Activated CD4-positive, CD25-positive, alpha-beta regulatory T cell treated with anti-CD3 and anti-CD28 coated beads, Interleukin-2, amount 50 U/mL, for 72 hours (primary cell): ENCODE measurements at places on chromosomes 2 and 18.
A peak's percentile ranks its signal among the peaks of the same experiment; 100 is the strongest.

DNA sequence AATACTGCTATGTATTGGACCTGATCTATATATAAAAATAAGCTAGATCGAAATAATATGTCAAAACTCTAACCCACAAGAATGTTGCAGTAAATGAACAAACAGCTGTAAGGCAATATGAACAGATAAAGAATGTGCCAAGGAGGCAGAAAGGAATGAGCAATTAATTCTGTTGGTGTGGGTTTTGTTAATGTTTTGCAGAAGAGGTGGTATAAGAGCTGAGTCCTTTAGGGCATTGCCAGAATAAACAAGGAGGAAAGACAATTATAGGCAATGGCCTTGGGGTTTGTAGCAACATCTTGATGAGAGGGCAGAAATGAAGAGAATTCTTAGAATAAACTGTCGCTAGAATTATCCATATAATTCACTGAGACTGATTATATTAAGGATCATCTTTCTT lies 240.9 kb upstream of the GULP1 start:
- DNase-seq, result no peak

GRCh38 chr2:5692561-5693286 lies 540 bp downstream of the SOX11 start:
- no peak for DNase-seq

- DNase-seq, result no peak
Measured at GRCh38 chr18:37489011-37489410, 76.6 kb downstream of the CELF4 start.

GRCh38 chr18:44425161-44425560 lies 255.5 kb upstream of the SETBP1 start:
- DNase-seq, result no peak

DNA sequence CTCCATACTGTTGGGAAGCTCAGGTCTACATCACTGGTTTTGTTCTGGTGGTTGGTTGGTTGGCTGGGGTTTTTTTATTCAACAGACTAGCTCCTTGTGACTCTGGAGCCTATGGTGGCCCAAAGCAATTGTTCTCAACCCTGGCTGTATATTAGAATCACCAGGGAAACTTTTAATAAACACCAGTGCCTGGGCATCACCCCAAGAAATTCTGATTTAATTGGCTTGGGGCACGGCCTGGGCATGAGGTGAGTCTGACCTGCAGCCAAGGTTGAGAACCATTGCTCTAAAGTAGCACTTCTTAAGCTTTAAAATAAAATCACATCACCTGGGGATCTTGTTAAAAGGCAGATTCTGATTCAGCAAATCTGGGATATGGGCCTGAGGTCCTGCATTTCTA lies 184.1 kb downstream of the C1D start:
- DNase-seq, result no peak

DNA sequence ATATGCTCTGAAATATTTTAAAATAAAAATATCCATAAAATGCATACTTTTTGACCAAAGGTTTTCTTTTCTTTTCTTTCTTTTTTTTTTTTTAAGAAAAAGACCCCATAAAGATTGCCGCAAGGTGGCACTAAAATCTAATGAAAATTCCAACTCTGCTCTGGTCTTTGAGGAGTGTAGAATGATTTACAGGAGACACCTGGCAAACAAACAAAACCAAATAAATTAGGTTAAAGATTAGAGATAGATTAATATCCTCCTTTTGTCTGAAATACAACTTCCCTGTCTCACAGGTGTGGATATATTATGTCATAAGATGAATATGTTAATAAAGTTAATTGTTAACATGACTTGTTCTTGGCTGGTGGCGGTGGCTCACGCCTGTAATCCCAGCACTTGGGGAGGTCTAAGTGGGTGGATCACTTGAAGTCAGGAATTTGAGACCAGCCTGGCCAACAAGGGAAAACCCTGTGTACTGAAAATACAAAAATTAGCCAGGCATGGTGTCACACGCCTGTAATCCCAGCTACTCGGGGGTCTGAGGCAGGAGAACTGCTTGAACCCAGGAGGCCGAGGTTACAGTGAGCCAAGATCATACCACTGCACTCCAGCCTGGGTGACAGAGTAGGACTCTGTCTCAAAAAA lies 3.5 kb upstream of the RHOB start:
- DNase-seq, result peak; percentile 18

DNA sequence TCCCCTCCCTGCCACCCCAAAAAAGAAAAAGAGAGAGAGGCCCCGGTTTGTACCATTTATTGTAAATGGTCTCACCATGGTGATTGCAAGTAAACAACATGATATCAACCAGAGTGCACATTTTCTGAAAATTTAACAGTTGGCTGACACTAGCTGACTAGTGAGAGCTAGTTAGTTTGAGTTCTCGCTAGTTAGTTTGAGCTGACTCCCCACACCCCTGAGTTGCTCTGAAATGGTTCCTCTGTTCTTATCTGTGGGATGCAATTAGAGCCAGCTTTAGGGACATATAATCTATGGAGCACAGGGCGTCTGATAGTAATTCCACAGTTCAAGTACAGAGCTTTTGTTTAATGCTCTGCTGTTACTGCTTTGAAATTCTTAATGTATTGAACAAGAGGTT lies 13.1 kb downstream of the CASP10 start:
- no peak for DNase-seq

GRCh38 chr2:157627594-157628476 lies 829 bp downstream of the ACVR1C start:
- DNase-seq, result peak; percentile 50

GRCh38 chr2:239431536-239431935 lies 30.7 kb upstream of the HDAC4 start:
- DNase-seq, result no peak

- no peak for DNase-seq
Measured at GRCh38 chr2:162422894-162423293, 79.0 kb downstream of the GCA start.

GRCh38 chr2:156565066-156565710 lies 129.0 kb downstream of the GPD2 start:
- DNase-seq, result no peak

DNA sequence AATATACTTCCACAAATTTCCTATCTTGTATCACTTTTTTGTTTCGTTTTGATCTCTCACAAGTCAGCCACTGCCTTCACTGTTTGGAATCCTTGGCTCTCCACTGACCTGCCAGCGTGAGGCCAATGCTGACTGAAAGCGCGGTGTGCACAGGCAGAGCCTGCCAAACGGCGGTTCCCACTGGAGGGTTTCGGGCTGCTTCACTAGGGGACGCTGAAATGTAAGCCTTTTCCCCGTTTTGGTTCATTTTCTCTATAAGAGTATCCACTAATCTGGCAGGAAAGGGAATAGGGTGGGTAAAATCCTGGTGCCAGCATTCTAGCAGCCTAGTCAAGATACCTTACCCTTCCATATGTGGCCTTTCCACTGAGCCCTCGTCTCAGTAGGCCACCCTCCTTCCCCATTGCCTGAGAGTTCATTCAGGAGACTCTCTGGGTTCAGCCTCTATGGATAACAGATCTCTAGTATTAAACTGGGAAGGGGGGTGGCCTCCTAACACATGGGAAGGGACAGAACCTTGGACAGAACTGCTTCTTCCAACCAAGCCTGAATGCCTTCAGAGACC lies 91.5 kb downstream of the DYM start:
- DNase-seq, result no peak

- DNase-seq, result no peak
Measured at GRCh38 chr2:106956879-106957278, 70.9 kb upstream of the ST6GAL2 start.

GRCh38 chr2:107174171-107174570 lies 288.2 kb upstream of the ST6GAL2 start:
- DNase-seq, result no peak

GRCh38 chr18:54268751-54269150 lies 566 bp upstream of the POLI start:
- DNase-seq, result no peak

GRCh38 chr2:82740527-82740926 lies 1718.6 kb downstream of the SUCLG1 start:
- no peak for DNase-seq

DNA sequence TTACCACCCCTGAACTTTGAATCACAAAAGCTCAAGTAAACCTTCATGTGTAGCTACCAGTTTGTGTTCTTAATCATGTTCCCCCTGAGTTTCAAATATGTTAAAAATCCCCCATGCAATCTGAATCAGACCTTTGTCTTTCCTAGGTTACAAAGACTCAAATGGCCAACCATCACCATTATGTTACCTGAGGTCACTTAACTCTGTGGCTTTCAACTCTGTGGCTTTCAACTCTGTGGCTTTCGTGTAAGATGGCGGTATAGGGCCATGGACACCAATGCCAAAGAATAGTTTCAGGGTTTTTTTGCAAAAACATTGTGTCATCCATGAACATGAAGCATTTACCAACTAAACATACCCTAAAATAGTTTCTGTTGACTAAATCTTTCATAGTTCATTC lies 6.7 kb downstream of the ERMN start:
- no peak for DNase-seq

GRCh38 chr2:6832596-6833299 lies 33.0 kb downstream of the CMPK2 start:
- no peak for DNase-seq

DNA sequence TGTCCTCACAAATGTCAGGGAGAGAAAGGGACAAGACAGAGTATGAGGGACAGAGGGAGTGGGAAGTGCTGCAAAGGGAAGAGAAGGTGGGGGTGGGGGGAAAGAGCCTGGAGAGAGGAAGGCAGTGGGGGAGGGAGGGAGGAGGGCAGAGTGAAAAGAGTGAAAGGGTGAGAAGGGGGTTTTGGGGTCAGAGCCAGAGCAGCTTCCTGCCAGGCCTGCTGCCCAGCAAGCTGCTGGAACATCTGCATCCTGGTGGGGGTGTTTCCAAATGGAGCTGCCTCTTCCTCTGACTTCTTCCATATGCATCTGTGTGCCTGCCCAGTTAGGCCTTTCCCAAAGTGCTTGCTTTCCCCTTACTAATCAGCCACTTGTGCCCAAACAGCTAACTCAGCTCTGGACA lies 94.3 kb upstream of the CELF4 start:
- no peak for DNase-seq

DNA sequence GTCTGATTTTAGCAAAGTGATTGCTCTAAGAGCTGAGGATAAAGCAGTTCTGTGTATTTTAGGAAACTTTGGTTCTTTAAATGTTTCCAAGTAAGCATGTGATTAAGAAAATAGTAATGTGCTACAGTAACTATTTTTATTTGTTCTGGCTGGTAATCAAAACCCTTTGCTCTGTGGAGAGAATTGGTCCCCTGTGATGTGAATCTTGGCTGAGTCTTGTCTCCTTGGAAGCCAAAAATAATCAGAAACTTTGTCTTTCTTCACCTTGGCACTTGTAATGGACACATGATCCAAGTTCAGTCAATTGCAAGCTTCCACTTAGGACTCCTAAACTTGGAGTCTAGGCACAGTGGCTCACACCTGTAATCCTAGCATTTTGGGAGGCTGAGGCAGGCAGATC lies 422.7 kb upstream of the CDH20 start:
- no peak for DNase-seq

- DNase-seq, result no peak
Measured at GRCh38 chr18:43961722-43962121, 684.4 kb upstream of the SYT4 start.

GRCh38 chr2:217107480-217107879 lies 247.6 kb upstream of the TNP1 start:
- no peak for DNase-seq

DNA sequence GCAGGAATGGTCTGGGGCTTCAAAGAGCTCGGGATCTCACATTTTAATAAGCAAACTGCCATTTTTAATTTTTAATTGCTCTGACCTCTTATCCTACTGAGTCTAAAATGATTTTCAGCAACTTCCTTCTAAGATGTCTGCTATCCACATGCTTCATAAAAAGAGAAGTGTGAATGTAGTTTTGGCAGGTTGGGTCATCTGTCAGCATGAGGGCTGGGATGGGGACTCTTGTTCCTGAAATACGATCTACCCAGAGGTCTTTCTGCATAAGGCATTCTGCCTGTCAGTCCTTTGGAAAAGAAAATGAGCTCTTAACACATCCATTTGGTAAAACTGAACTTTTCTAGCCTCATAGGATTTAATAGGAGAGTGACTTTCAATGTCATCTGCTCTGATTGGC lies 252.8 kb upstream of the APCDD1 start:
- no peak for DNase-seq

GRCh38 chr2:178385595-178386148 lies 65.3 kb downstream of the PRKRA start:
- DNase-seq, result no peak

GRCh38 chr18:46920653-46921052 lies 3.3 kb downstream of the KATNAL2 start:
- DNase-seq, result no peak

- no peak for DNase-seq
Measured at GRCh38 chr2:72953976-72954375, 36.7 kb downstream of the EMX1 start.

GRCh38 chr18:46261799-46262198 lies 157.6 kb downstream of the HAUS1 start:
- DNase-seq, result no peak

GRCh38 chr2:160568856-160569255 lies 75.2 kb upstream of the RBMS1 start:
- DNase-seq, result no peak

DNA sequence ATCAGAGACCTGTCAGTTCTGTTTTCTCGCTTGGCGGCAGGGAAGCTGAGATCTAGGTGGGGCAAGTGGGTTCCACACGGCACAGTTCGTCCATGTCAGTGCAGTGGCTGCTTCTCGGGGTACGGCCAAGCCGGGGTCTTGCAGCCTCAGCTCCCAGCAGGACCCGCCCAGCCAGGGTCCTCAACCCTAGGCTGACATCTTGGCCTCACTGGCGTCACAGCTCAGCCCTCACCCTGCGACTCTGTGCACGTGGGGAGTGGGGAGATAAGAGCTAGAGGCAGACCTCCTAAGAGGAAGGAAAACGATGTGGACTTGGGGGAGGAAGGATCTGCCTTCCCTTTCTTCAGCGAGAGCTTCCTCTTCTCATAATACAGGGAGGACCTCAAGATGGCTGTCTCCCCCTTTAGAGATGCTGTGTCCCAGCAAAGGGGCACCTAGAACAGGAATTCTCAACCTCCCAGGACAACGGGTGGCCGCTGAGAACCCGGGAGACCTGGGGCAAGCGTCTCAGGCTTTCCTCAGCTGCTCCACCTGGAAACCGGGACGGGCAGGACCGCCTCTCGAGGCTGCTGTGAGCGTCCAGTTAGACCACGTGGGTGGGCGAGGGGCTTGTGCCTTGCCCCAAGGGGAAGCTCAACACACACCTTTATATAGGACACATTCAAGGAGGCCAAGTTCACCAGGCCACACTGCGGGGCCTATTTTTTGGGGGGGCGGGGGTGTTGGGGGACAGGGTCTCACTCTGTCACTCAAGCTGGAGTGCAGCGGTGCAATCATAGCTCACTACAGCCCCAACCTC lies 23.5 kb upstream of the KLF11 start:
- no peak for DNase-seq

DNA sequence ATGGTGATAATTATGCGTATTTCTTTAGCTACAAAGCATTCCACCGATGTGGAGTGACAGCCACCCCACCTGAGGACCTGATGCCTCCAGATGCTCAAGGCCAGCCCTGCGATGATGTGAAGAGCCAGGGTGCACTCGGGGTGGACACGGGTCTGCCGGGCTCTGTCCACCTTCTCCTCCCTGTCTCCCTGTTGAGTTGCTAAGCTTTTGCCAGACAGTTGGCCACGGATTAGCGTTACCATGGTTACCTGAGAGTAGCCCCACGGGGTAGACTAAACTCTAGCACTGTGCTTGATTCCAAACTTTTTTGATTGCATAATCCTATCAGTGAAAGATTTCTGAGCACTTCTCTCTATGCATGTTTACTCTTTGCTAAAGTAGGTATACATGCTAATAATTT lies 86.2 kb downstream of the SMIM21 start:
- DNase-seq, result no peak

- DNase-seq, result no peak
Measured at GRCh38 chr18:73597832-73598615, 549.6 kb downstream of the FBXO15 start.

- DNase-seq, result no peak
Measured at GRCh38 chr2:145652036-145652435, 1132.1 kb upstream of the ZEB2 start.
